ENCODE measurements at places on chromosomes 1 and 21.

DNA sequence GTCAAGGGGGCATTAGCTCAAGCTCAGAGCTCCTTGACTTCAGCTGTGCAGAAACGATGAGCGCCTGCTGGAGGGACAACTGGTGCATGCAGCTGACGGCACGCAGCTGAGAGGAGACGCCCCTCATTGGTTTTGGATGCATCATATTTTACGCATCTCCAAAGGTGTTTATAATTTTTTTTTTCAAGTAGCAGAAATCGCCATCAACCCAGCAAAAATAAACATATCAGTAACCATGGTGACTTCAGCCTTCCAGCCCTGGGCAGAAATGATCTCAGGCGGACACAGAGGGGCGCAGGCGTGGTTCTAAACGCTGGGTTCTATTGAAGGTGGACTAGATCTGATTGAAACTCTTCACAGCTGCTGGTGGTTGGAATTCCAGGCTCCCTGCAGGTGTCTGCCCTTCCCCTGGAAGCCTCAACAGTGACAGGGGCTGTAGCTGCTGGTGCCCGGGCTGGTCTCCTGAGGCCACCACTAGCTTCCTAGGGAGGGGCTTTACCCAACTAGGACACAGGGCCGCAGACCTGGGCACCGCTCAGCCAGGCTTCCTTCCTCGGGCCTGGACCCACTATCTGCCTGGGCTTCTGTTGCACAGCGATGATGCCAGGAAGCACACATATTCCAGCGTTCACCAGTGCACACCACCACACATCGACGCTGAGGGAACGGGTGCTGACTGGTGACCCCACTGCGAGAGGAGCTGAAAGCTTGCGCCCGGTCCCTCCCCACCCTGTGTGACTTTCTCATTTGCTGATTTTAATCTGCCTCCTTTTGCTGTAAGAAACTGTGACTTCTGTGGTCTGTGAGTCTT lies 63.7 kb upstream of the ABCG1 start:
- no peak for DNase-seq

GRCh38 chr1:187070076-187070475 lies 241.3 kb downstream of the PLA2G4A start:
- no peak for DNase-seq

GRCh38 chr1:33424205-33424604 lies 6.7 kb downstream of the PHC2 start:
- DNase-seq, result no peak

- DNase-seq, result peak; percentile 24
These were observed 3.5 kb downstream of the HHAT start for GRCh38 chr1:210332233-210332632.

DNA sequence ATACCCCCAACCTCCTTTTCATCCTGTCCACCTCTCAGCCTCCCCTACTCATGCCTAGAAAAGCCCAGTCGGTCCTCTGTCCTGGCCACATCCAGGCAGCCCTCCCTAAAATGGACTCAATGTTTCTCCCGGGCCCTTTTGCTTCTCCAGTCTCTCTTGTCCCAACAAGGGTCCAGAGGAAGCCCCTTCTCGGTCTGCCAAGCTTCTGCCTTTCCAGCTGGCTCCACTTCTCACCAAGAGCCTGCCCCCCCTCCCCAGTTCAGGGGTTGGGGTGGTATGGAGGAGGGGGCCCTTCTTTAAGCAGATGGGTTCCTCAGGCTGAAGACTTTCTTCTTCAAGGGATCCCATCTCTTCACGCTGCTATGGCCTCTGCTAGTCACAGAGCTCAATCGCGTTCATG lies 23.9 kb downstream of the RAB7B start:
- no peak for DNase-seq

- no peak for DNase-seq
These were observed 8.6 kb downstream of the NR5A2 start for GRCh38 chr1:200035956-200036618.

- DNase-seq, result no peak
These were observed 64.7 kb upstream of the FGGY start for GRCh38 chr1:59232216-59232615.

GRCh38 chr1:46394108-46394871 lies at the start of gene FAAH:
Gene FAAH, plus strand, starts transcription at chr1:46394317. Its CDS starts 32 bp downstream, at chr1:46394349.
- DNase-seq, result no peak

- no peak for DNase-seq
These were observed 19.6 kb downstream of the ZNF362 start for GRCh38 chr1:33275706-33276572.

DNA sequence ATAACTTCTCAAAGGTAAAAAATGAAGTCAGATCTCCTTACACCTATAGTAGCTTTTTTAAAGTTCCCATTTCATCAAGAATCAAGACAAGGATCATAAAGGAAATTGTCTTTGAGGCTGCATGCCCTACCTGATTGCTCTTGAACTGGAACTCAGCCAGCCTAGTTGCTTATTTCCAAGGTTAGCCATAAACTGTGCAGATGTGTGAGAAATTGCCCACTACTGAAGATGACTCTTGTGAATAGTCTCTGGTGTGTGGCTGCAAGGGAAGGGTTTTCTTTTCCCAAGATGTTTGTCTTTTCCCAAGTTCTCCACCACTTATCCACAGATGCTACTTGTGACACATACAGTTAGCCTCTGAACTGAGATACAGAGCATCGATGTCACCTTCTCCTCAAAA lies 81.7 kb upstream of the DUSP10 start:
- no peak for DNase-seq

- no peak for DNase-seq
These were observed 7.3 kb downstream of the KCNH1 start for GRCh38 chr1:211126622-211127021.

- no peak for DNase-seq
These were observed 135.0 kb downstream of the TGFB2 start for GRCh38 chr1:218480137-218480536.

DNA sequence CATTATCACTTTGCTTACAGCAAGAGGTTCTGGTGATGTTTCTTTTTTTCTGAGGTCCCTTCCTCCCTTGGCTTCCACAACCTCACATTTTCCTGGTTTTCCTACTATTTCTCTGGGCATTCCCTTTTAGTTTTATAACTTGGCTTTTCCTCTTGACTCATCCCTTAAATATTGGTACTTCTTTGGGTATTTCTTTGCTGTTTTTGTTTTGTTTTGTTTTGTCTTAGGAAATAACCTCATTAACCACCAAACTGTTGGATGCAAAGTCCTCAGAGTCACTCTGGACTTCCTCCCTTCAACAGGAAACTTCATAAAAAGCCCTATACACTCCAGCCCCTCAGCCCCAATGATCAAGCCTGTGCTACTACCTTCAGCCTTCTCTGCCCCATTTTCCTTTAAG lies 211.1 kb downstream of the DUSP10 start:
- no peak for DNase-seq

GRCh38 chr1:84584126-84584525 lies 9.9 kb upstream of the CTBS start:
- no peak for DNase-seq

GRCh38 chr1:70436622-70437251 lies 25.7 kb downstream of the CTH start:
- DNase-seq, result no peak

DNA sequence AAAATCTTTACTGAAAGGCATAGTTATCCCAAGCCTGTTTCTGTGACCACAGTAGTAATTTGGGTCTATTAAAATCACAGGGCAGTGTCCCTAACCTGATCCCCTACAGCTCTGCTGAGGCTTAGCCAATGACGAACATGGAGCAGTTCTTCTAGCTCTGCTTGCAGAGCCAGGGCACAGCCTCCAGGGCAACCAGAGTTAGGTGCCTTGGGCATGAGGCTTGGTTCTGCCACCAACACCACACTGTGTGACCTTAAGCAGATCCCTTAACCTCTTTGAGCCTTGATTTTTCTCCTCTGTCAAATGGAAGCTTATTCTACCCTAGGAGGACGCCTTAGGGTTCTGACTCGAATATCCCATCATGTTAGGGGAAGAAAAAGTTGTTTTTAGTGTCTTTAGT lies 86.7 kb upstream of the TLR5 start:
- DNase-seq, result no peak

DNA sequence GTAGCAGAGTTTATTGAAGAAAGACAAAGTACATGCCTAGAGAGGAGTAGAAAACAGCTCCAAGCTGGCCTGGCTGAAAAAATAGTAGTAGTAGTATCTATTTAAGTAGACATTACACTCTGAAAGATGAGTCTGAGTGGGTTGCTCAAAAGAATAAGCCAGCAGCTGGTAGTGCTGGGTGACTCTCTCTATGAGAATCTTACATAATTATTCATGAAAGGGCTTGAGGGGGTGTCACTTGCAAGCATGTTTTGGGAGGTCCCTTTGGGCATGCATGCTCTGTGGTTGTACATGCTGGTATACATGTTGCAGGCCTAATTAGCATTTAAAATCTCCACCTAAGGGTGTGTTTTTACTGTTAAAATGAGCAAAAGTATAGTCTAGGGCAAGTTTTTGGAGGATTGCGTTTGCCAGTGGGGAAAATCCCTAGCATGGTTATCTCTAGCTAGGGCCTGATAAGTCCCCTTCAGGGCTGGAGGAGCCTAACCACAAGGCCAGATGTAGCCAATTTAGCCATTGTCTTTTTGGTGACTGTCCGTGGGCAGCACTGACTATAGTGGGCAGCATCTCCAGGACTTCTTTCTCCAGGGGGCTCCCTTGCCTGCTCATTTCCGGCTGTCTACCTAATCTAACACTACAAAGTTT lies 11.0 kb upstream of the FCGR2A start:
- DNase-seq, result no peak

GRCh38 chr1:47697616-47698335 lies 259.9 kb downstream of the FOXD2 start:
- no peak for DNase-seq

- DNase-seq, result no peak
These were observed 343.6 kb downstream of the PTPRU start for GRCh38 chr1:29579821-29580425.

DNA sequence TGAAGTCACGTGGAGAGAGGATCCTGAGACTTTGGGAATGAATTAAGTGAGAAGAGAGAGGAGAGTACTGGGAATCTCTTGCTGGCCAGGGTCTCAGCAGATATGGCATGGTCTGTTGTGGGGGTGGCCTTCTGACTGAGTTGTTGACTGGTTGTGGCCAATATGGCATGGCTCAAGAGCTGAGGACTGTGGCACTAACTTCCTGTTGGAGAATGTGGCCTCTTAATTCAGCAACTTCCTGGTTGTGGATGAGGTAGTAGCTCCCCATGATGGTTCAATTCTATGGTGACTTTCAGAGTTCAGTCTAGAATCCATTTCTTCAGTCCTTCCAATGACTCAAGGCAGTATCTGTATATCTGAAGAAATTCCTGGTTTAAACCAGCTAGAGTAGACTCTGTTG lies 44.7 kb upstream of the PAXBP1 start:
- no peak for DNase-seq

DNA sequence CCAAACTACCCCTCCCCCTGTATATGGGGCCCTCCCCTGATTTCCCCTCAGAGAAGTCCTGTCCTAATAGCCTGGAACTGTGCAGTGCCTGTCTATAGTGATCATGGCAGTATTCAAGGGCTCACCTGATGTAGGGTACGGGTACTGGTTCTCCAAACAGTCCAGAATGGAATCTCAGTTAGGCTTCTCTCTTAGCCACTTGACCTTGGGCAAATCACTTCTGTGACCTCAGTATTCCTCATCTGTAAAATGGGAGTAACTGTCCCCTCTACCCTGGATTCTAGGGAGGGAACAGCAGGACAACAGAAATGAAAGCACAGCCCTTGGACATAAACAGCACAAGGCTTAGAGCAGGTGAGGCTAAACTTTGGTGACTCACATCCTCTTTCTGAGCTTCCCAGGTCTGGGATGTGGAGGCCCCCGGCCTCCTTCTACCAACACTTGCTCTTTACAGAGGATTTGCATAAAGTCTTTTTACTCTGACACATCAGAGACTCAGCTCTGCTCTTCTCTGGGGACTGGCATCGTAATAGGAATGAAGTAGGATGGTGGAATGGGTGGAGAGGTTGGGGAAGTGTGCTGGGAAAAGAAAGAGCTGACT lies 20.0 kb upstream of the PDZK1IP1 start:
- no peak for DNase-seq

DNA sequence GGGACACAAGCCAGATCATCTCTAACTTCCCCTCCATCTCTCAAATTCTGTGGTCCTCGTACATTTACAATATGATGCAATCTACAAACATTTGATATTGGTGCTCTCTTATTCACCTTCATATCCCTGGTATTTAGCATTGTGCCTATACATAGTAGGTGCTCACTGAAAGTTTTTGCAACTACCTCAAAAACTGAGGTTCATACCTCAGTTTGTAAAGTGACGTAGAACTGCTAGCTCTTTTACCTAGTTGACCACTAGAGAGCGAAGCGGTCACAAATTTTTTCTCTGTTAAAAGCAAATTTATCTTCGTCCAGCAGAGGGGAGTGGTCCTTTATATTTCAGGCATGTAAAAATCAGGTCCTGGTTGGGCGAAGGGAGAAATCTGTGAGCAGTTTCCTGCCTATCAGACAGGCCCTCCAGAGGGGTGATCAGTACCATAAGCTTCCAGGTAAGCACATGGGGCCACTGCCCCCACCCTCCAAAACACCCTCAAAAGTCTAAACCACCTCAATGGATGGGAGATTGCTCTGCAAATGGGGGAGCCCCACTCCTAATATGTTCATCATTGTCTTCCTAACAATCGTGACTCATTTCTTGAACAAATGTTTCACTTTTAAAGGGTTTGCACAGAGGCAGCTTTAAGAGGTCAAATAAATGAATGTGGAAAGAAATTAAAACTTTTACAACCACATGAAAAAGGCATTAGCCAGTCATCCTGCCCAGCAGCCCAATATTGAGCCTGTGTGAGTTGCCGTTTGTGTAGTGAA lies 10.6 kb upstream of the HLCS start:
- no peak for DNase-seq

- DNase-seq, result no peak
These were observed 24.8 kb downstream of the PCSK9 start for GRCh38 chr1:55064071-55064581.

DNA sequence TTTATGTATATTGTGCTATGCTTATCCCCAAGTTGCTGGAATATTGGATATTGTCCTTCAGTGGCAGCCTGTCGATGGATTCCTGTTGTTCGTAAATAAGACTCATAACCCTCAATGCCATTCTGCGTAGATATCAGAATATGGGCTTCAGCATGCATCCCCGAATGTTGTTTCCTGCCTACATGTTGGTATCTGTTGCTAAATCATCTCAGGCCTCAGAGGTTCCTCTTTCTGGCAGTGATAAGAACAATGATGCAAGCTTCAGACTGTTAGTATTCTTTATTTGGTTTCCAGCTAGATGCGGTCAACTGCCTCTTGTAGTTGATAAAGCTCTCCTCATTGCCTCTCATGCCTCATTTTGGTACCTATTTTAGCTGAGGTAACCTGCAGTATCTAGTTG lies 2082.6 kb downstream of the MRPL39 start:
- no peak for DNase-seq

- no peak for DNase-seq
These were observed 38.1 kb upstream of the GPR153 start for GRCh38 chr1:6298940-6299465.

DNA sequence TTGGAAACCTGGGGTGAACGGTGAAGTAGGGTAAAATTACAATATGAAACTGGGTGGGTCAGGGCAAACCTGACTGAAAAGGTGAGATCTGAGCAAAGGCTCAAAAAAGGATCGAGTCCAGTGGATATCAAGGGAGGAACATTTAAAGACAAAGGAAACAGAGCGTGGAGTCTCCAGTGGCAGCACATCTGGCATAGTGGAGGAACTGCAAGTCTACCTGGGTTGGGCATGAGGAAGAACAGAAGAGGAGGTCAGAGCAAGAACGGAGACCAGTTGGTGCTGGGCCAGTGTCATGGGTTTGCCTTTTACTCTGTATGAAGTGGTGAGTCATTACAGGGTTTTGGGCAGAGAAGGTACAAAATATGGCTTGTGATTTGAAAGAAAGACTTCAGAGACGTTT lies 163.7 kb downstream of the NTPCR start:
- no peak for DNase-seq

- no peak for DNase-seq
These were observed 1.9 kb upstream of the GPR88 start for GRCh38 chr1:100536031-100536430.

GRCh38 chr1:238492271-238492670 lies 601.5 kb upstream of the ZP4 start:
- DNase-seq, result no peak
